ENCODE measurements at places on chromosomes 7 and 10.

GRCh38 chr10:33573606-33574005, 239.1 kb upstream of the NRP1 start:
- DNase-seq: no peak

GRCh38 chr10:87782721-87783120, 35.3 kb downstream of the ATAD1 start:
- DNase-seq: no peak

DNA sequence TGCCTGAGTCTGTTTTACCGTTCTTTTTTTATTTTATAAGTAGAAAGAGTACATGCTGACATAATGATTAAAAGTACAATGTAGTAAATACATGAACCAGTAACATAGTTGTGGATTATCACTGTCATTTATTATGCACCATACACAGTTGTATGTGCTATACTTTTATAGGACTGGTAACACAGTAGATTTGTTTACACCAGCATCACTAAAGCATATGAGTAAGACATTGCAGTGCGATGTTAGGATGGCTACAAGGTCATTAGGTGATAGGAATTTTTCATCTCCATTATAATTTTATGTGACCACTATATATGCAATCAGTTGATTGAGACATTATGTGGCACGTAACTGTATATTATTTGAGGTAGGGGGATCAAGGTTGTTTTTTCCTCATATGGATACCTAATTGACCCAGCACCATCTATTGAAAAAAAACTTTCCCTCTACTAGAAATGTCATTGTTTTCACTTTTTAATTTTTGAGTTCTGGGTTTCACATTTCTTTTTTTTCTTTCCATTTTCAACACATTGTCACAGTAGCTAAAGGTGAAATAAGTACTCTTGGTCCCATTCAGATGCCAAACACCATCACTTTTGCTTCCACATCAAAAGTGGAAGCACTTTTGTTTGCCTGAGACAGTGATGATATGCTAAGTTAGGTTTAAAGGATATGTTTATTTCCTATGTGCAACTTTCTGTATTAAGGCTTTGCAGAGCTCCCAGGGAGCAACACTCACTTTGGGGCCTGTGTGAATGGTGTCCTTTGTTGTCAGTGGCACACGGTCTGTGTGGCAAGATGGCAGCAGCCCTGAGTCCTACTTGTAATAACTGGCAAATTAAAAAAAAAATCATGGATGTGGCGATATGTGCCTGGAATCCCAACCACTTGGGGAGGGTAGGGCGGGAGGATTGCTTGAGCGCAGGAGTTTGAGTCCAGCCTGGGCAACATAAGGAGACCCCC, 17.1 kb downstream of the UBE2D1 start:
- DNase-seq: no peak

DNA sequence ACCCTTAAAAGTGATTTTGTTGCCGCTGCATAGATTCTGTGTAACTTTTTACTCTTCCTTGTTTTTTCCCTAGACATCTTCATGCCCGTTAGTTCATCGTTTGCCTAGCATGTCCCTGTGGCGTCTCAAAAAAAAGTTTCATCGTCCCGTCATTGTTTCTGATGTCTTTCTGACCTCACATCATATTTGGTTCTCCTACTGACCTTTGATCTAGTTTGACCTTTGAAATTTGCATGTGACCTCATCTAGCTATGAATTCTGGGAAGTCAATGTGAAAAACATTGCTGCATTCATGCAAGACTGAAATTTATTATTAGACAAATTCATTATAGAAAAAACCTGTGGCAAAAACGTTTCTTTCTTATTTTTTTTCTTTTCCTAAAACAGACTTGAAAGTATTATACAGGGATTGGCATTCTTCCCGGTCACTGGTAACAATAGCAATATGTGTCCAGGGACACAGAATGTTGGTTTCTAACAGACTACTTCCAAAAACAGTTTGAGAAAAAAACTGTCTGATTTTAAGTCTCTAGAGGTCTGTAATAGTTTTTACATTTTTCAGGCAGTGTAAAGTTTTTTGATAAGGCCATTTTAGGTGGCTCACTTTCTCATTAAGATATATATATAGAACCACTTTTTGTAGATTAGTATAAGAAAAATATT, 280.9 kb downstream of the USP6NL start:
- DNase-seq: no peak

Data from stimulated activated CD4-positive, alpha-beta T cell treated with anti-CD3 and anti-CD28 coated beads, Interleukin-4, amount 100 ng/mL, for 4 hours (primary cell).